ENCODE measurements at places on chromosomes 6 and 20.

DNA sequence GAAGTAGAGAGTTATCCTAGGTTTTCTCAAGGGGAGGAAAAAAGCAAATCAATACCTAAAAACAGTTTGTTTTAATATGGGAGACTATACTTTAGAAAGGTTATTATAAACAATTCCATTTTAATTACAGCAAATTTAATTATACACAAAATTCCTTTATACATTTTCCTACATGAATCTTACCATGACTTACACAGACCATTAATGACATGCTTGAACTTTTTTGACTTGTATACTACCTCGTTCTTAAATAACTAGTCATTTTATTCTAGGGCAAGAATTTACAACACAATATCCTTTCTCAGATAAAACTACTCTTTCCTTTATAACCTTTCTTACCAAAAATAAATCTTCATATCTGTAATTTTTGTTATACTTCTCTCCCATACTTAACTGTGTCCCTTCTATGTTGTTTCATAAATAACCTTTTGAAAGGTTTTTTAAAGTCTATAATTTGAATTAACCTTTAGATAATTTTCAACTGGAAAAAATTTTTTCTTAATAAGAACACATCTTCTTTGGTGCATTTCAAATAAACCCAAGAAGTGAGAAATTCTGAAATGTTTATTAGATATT, 729.4 kb downstream of the TENT5A start:
- DNase-seq: no peak

DNA sequence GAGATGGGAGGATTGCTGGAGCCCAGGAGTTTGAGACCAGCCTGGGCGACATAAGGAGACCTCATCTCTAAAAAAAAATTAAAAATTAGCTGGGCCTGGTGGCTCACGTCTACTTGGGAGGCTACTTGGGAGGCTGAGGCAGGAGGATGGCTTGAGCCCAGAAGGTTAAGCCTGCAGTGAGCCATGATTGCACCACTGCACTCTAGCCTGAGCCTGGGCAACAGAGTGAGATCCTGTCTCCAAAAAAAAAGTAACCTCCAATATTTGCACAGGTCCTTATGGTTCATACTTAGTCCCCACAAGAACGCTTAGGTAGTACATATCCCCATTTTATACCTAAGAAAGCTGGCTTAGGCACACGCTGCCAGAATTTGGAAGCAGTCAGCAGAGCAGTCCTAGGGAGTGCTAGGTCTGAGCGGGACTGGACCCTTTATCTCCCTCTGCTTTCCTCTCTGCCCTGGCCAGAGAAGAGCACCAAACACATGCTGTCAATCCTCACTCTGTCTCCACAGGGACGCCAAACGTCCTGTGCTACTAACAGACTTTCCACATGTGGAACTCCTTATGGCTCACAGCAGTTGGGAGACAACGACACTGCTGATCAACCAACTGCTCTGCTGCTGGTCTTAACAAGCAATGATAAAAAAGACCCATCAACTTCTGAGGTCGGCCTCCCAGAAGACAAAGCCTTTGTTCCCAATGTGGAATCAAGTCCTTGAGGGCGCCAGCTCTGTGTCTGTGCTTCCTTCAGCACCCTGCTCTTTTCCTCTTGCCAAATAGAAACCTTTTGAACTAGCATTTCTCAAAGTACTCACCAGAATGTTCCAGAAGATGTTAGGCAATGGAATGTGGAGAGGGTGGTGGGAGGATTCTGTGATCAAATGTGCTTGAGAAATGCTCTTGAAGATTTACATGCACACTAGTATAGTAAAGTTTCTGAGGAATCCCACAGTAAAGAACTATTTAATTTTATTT, 226.3 kb upstream of the DTNBP1 start:
- DNase-seq: no peak

GRCh38 chr6:71886184-71887005, at the start of gene RIMS1:
TSS of gene RIMS1 (plus strand) at chr6:71886550. CDS start at chr6:71887024, 474 bp downstream.
- DNase-seq: peak; percentile 34

- no peak for DNase-seq
Measured at GRCh38 chr6:16476861-16477260, 238.5 kb downstream of the GMPR start.

GRCh38 chr6:21270636-21271201, 322.8 kb upstream of the SOX4 start:
- DNase-seq: no peak

DNA sequence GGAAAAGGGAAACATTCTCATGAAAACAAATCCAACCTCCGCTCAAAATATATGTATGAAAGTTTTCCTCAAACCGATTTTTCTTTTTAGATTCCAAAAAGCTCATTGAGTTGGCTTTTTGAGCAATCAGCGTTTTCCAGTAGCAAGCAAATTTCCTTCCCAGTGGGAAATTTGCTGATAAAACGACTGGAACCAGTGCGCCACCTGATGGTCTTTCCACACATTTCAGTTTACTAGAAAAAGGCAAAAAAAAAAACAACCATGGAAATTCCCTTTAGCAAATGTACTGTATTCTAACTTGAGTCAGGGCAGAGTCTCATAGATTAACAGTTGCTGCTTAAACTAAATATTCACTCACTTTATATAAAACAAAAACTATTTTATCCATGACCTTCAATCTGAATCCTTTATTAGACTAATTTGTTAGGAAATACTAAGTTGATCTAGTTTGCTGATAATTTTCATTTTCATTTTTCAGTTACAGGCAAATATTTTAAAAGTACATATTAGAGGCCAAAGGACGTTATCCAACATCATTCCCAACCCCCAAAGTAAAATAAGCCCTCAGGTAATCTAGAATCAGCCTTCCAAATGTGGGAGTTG, 271.5 kb downstream of the FOXA2 start:
- peak; percentile 21 for DNase-seq

- DNase-seq: no peak
Measured at GRCh38 chr6:17059850-17060249, 42.0 kb upstream of the STMND1 start.

- DNase-seq: no peak
Measured at GRCh38 chr6:131231103-131231502, 95.8 kb downstream of the AKAP7 start.

DNA sequence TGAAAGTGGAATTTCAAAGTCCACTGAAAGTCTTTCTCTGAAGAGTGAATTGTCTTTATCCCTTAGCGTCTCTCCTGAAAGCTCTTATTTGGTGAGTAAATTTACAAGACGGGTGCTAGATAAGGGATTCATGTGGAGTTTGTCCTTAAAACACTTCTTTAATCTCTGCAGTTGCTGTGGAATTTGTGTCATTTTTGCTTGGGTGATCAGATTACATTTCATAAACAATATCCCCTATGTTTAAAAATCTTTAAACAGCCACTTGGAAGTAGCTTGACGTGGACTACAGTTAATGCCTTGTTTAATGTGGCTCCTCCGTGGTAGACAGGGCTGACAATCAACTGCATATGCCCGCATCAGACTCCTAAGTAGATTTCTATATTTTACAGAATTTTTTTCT, 175.4 kb upstream of the ZNF217 start:
- DNase-seq: no peak

DNA sequence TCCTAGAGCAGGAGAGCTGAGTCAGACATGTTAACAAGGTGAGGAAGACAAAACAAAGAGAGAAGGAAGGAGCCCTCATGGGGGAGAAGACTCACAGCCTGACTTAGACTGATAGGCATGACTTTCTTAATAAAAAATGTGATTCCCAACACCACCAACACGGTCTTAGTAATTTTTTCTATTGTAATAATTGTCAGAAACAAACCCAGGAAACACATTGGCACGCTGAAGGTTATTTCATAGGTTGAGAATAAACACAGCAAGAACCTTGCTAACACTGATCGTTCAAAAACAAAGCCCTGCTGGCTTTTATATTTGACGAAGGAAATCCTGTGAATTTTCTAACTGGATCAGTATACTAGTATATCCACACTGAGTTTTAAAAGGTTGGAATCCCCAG, 286.8 kb downstream of the HACE1 start:
- no peak for DNase-seq

DNA sequence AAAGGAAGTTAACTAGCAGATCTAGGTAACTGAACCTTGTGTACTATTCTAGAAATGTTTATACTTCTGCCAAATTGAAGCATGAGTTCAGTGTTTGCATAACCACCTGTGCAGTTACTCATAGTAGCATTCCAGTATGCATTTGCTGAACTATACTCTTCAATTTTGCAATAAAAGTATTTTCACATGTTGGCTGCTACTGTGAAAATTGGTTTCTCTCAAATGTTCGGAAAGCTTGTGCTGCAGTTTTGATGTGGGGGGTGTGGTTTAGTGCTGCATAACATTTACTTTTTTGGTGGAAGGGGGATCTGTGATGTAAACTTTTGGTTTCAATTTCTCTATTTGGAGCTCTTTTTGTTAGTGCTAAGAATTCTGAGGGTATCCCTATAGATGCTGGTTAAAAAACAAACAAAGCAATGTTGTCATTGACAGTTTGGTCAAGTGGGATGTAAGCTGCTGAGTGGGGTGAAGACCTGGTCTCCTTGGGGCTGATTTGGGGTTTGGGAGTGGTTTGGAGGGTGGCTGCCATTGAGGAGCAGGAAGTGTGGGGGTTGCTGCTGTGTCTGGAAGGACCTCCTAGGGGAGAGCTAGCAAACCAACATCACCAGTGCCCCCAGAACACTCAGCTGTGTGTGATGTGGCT, 87.8 kb downstream of the CARMIL1 start:
- DNase-seq: no peak

DNA sequence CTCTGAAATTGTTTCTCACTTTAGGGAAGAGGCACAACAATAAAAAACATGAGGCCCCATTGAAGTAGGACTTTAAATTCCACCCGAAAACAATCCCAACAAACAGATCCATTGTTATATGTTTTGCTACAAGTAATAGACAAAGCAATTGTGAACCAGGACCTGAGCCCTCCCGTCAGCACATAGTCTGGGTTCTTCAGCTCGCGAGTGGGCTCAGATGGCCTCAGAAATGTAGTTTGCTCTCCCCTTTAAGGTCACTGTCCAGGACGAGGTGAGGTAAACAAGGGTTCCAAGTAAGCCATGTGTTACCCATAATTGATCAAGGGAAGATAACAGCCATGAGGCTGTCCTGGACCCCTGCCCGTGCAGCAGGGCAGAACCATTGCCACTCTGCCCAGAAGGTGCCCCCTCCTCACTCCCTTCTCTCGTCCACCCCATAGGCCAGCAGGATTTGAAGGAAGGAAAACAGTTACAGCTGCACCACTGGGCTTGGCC, 160.1 kb upstream of the QKI start:
- no peak for DNase-seq
